Activated CD8-positive, alpha-beta T cell treated with anti-CD3 and anti-CD28 coated beads for 36 hours (primary cell): ENCODE measurements at places on chromosomes 11 and 22.
A peak's percentile ranks its signal among the peaks of the same experiment; 100 is the strongest.

GRCh38 chr22:22048981-22049531 lies 66.5 kb upstream of the TOP3B start:
- no peak for DNase-seq

DNA sequence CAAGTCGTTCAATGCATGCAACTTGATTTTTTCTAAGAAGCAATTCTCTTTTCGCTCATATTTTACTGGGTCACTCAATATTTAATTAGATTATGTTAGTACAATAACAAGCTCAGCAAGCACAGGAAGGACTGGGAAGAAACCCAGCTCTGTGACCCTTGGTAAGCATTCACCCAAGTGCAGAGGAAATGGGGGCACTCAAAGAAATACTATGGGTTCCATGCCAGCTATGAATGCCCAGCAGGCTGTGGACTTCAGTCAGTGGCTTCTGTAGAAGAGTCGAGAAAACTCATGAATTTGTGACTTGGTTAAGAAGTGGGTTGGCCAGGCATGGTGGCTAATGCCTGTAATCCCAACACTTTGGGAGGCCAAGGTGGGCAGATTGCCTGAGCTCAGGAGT lies 123.6 kb downstream of the GALNT18 start:
- no peak for DNase-seq

GRCh38 chr22:32836280-32837123 lies 35.0 kb downstream of the TIMP3 start:
- DNase-seq: peak; percentile 7

- DNase-seq: no peak
Measured at GRCh38 chr22:39109361-39109760, 12.3 kb downstream of the APOBEC3H start.

DNA sequence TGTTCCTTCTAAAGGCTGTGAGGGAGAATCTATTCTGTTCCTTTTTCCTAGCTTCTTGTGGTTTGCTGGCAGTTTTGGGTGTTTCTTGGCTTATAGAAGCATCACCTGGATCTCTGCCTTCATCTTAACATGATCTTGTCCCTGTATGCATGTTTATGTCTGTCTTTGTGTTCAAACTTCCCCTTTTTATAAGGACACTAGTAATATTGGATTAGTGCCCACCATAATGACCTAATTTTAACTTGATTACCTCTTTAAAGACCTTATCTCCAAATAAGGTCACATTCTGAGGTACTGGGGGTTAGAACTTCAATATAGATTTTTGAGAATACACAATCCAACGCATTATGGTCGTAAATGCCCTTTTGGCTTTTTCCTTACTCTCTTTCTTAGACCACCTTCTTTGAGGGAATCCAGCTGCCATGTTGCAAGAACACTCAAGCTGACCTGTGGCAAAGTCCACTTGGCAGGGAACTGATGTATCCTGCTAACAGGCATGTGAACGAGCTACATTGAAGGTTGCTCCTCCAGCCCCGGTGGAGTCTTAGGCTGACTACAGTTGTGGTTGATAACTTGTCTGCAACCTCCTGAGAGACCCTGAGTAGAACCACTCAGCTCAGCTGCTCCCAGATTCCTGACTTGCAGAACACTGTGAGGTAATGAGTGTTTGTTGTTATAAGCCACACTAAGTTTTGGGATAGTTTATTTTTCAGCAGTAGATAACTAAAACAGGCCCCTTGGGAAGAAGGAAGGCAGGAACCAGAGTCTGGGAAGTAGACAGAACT lies 127.1 kb upstream of the OR9Q1 start:
- DNase-seq: no peak

- no peak for DNase-seq
Measured at GRCh38 chr11:19472679-19473078, 231.9 kb upstream of the E2F8 start.

DNA sequence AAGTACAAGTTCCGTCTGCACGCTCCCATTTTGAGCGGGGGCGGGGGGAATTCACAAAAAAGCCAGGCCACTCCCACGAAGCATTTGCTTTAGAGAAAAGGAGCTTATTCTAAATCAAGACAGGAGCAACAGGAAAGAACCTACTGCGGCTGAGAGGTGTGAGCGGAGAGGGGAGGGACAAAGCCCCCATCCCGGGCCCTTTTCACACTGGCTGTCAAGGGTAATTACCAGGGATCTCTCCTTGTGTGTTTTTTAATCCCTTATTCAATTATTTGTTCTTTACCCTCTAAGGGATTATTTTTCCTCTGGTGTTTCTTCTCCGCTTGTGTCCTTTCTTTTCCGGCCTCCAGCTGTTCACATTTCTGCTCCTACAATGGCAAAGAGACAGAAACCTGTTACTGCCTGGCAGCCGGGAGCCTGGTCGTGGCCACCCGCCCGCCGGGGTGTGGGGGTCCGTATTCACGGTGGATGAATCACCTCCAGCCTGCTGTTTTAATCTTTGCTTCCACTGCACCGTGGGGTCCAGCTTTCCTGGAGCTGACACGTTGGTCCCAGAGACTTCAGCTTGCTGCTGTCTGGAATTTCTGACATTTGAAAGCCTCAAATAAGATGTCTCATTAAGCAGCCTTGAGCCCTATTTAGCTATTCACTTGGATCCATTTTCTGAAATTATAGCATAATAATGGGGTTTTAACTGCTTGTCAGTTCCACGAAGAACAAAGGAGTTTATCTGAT lies 61.4 kb upstream of the FADD start:
- DNase-seq: peak; percentile 58

DNA sequence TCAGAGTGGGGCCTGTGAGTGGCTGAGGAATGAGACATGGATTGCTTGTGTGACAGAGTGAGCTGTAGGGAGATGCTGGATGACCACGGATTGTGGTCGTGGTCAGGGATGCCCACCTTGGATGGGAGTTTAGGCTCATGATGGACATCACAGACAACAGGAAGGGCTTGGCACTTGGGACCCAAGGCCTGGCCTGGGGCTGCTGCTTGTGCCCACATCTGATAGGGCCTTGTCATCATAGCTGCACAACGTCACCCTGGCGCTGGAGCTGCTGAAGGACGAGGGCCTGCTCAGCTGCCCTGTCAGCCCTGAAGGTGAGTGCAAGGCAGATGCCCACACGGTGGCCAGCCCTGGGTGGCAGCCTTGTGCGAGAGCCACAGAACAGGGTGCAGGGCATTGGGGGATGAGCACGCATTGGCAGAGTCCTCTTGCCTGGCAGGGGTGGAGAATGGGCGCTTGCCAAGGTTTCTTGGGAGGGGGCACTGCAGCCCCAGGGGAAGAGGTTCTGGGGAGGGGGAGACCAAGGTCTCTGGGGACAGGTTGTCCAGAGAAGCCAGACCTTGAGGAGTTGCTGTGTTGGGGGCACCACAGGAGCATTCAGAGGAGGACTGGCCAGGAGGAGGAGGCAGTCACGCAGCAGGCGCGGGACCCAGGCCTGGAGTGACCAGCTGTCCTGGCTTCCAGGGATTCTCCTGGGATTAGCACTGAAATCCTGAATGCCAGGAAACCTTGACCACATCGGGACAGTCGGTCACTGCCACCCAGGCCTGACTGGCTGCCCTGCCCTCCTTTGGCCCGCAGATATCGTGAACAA lies 25.0 kb downstream of the PARVG start:
- no peak for DNase-seq

GRCh38 chr11:119316016-119316728 lies 758 bp downstream of the MCAM start:
- no peak for DNase-seq

DNA sequence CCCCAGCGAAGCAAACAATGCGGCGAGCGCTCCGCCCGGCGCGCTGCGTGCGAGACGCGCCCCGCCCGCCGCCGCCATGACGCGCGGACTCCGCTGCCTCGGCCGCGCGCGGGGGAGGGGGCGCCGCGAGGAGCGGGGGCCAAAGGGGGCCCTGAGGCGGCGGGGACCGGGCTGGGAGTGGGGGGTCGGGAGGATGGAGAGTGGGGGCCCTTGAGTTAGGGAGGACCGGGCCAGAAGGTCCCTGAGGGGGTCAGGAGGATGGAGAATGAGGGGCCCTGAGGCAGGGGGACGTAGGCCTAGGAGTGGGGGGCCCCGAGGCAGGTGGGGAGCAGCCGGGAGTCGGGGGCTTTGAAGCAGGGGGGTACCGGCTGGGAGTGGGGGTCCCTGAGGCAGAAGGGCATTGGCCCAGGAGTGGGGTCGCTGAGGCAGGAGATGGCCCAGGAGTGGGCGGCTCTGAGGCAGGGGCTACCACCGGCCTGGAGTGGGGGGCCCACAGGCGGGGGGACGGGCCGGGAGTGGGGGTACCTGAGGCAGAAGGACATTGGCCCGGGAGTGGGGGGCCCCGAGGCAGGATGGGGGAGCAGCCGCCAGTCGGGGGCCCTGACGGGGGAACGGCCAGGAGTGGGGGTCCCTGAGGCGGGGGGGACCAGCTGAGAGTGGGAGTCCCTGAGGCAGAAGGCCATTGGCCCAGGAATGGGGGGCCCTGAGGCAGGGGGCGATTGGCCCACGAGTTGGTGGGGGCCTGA lies at the start of gene BRD1:
BRD1 (minus strand) TSS at position 21 of the 746 bp plus-strand sequence. CDS start 3,556 bp downstream, outside the sequence.
- DNase-seq: peak; percentile 50

- no peak for DNase-seq
Measured at GRCh38 chr22:21855676-21856075, 11.8 kb downstream of the MAPK1 start.

DNA sequence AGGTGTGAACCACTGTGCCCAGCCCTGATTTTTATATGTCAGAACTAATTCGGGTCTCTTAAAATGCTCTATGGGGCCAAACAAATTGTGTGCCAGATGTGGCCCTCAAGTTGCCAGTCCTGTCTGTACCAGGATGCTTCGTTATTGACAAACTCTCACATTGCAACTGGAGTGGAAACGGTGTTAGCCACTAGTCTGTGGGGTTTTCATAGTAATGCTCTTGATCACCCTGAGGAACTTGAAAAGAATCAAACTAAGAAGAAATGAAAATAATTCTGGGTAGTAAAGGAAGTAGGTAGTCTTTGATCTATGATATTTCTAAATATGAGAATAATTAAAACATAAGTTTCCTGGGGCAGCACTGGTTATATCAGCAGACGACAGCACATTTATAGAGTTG lies 67.3 kb upstream of the ADSL start:
- peak; percentile 15 for DNase-seq
